C1 segment of cervical spinal cord (tissue), 14 donors: ENCODE measurements at places on chromosomes 13 and 19.

- no peak for DNase-seq
Measured at GRCh38 chr13:56561327-56561726, 579.4 kb upstream of the PRR20A start.

GRCh38 chr13:55467476-55467875 is 1673.2 kb upstream of the PRR20A start:
- no peak for DNase-seq

GRCh38 chr19:45405435-45406225 is 761 bp upstream of the PPP1R13L start:
- peak; percentile 83 for DNase-seq

- DNase-seq: no peak
Measured at GRCh38 chr13:106377341-106377740, 158.1 kb downstream of the EFNB2 start.

- no peak for DNase-seq
Measured at GRCh38 chr19:5460748-5461147, 5.5 kb downstream of the ZNRF4 start.

DNA sequence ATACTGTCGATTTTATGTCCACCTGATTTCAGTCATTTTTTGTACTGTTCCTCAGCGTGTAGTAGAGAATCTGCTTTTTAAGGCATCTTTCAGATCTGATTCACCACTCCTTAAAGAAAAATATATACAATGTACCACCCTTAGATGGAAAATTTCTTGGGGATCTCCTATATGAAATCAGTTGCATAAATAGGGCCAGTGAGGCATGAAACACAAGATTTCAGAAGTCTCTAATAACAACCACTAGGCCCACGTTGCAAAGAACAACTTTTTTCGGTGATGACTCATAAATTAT is 1.4 kb downstream of the USP12 start:
- no peak for DNase-seq

- no peak for DNase-seq
Measured at GRCh38 chr13:96771486-96772367, 222.5 kb downstream of the OXGR1 start.

- no peak for DNase-seq
Measured at GRCh38 chr13:76418404-76418803, 467.8 kb downstream of the KCTD12 start.

GRCh38 chr19:40400559-40400958 is 10.6 kb upstream of the HIPK4 start:
- DNase-seq: no peak

DNA sequence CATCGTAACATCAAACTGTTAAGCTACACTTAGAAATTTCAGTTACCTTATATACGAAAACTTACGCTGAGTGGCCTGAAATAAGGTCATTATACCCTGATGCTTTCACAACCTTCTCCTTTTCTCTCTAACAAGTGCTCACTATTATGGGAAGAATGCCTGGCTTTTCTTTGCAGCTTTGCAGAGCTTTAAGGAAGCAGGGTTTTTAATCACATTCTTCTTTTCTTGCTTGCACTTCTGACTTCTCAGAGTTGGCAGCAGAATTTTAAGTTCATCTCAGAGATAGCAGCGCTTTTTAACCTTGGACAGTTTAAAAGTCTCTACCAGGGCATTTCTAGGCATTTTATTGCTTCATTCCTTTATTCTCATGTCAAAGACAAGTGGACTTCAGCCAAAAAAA is 285.1 kb downstream of the SPRY2 start:
- DNase-seq: no peak

DNA sequence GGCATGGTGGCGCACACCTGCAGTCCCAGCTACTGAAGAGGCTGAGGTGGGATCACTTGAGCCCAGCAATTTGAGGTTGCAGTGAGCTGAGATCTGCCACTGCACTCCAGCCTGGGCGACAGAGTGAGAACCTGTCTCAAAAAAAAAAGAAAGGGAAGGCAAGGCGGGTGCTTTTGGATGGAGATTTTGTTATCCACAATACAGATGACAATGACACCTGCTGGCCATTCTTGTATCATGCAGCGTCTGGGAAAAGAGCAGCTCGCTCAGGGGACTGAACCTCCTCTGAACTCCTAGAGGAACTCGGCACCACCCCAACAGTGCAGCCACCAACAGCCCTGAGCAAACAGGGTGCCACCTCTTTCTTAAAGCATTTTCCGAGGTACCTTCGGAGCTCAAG is 22.8 kb downstream of the HAUS8 start:
- no peak for DNase-seq

GRCh38 chr13:21219036-21219381 is 42.6 kb downstream of the MRPL57 start:
- DNase-seq: no peak
